ENCODE measurements at places on chromosomes 1 and 21. TPM values are rescaled to one million over a fixed set of nuclear protein-coding genes. Genes with fewer than 3 reads are reported as not detected.

GRCh38 chr21:18601146-18601545 lies 197.6 kb upstream of the TMPRSS15 start:
- no peak overlapping the region for H3K4me3 ChIP-seq
- H3K36me3 ChIP-seq = no peaks in the 10 kb centered on the region
- H3K27ac ChIP-seq = no peak overlapping the region
- no peak for DNase-seq
- no peaks in the 10 kb centered on the region for H3K27me3 ChIP-seq
- no peaks in the 10 kb centered on the region for H3K4me1 ChIP-seq

DNA sequence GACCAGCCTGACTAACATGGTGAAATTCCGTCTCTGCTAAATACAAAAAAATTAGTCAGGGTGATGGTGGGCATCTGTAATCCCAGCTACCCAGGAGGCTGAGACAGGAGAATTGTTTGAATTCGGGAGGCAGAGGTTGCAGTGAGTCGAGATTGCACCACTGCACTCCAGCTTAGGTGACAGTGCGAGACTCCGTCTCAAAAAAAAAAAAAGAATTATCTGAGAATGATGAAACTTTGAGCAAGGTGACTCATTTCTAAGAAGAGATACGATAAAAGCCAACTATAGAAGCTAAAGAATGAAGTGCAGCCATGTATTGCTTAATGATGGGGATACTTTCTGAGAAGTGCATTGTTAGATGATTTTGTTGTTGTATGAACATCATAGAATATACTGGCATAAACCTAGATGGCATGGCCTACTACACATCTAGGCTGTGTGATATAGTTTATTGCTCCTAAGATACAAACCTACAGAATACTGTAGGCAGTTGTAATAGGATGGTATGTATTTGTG lies 64.7 kb downstream of the SNRPE start:
- H3K27me3 ChIP-seq = no peaks in the 10 kb centered on the region
- peaks cover 5% of the 10 kb centered on the region for H3K4me1 ChIP-seq
- no peak for DNase-seq
- no peak overlapping the region for H3K27ac ChIP-seq
- no peak overlapping the region for H3K4me3 ChIP-seq
- no peaks in the 10 kb centered on the region for H3K36me3 ChIP-seq

GRCh38 chr1:18928985-18929384 lies 26.6 kb upstream of the ALDH4A1 start:
- no peak overlapping the region for H3K4me3 ChIP-seq
- no peak for DNase-seq
- no peak overlapping the region for H3K27ac ChIP-seq
- no peaks in the 10 kb centered on the region for H3K27me3 ChIP-seq

DNA sequence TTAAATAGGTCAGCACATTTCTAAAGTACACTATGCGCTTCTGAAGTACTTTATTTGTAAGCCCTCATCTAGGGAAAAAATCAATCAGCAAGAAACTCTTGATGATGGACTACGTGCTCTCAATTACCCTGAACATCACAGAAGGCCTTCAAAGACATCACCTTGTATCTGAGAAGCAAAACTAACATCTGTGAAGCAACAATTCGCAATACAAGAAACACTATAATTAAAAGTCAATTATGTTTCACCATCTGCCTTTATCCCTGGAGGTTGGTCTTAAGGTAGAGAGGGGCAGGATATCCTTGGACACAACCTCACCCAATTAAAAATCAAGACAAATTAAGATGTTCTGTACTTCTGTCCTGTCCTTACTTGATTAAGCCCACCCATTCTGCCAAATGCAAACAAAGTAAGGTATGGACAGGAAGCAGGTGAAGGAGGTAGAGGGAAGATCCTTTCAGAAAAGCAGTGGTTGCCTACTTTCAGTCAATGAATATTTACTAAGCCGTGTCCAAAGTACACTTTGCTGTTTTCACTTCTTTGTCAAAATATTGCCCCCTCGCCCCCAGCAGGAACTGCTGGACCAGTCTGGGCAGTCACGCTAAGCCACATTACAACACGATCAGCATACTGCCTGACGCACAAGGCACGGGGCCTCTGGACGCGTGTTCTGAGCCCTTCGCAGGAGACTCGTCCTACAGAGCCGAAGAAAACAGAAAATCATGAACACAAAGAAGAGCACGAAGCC lies 887 bp downstream of the SLC19A2 start:
- no peaks in the 10 kb centered on the region for H3K27me3 ChIP-seq
- H3K36me3 ChIP-seq = no peaks in the 10 kb centered on the region
- peak; percentile 79 for DNase-seq
- peaks cover 31% of the 10 kb centered on the region for H3K4me1 ChIP-seq
- H3K27ac ChIP-seq = peak overlapping the region; percentile 83

The MPZ gene
- 0.16 TPM for polyA plus RNA-seq

GRCh38 chr21:38979271-38980121 lies 173.8 kb downstream of the ETS2 start:
- no peaks in the 10 kb centered on the region for H3K36me3 ChIP-seq
- peak overlapping the region; percentile 67 for H3K27ac ChIP-seq
- no peaks in the 10 kb centered on the region for H3K27me3 ChIP-seq
- DNase-seq = peak; percentile 84

DNA sequence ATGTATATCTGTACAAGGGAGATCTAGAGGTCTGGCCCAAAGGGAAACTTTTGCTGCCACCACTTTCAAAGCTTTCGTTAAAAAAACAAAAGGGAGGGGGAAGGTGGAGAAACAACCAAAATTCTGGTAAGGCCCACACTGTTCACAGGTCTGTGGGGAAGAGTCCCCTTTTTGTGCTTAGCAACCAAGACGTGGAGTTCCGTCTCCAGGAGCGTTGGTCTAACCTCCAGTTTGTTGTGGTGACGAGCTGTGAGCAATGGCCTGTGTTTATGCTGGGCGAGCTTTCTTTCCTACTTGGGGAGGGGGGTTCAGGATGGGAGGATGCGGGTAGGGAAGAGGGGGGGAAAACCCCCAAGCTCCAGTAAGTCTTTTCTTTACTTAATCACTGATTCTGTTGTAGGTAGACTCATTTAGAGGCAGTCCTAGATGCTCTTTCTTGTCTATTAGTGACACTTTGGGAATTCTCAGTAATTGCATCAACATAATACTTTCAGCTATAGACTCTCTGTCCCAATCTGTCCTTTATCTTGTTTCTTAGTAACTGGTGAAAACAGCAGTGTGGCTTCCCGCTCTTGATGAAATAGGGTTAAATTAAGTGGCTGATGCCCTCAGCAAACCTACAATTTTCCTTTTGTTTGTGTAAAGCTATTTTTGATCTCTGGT lies 1.5 kb downstream of the HIPK1 start:
- H3K4me3 ChIP-seq = peak overlapping the region; percentile 99
- H3K27me3 ChIP-seq = no peaks in the 10 kb centered on the region
- H3K36me3 ChIP-seq = no peaks in the 10 kb centered on the region

GRCh38 chr1:35448344-35448801 lies 108.8 kb downstream of the KIAA0319L start:
- peak overlapping the region; percentile 92 for H3K27ac ChIP-seq
- H3K36me3 ChIP-seq = peaks cover 14% of the 10 kb centered on the region
- no peaks in the 10 kb centered on the region for H3K27me3 ChIP-seq
- peak; percentile 86 for DNase-seq
- H3K4me1 ChIP-seq = peaks cover 99% of the 10 kb centered on the region

The SHISAL2A gene
- not detected for polyA plus RNA-seq

Data from CD14-positive monocyte (primary cell).